ENCODE measurements at places on chromosomes 16 and 17.

DNA sequence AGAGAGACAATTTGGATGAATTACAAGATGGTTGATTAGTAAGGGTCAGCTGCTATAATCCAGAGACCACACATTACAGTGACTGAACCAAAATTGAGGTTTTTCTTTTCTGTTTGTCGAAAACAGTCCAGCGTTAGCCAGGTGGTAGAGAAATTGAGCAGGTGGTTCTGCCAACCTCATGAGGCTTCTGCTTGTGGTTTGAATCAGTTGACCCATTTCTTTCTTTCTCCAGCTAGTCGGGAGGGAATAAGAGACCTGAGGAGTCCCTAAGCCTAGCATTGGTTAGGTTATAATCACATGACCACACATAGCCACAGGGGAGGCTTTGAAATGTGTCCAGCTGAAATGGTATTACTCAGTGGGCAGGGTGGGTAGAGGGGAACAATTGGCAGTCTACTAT lies 504.6 kb downstream of the HS3ST4 start:
- DNase-seq, result no peak

GRCh38 chr16:74929636-74930035 lies 55.3 kb downstream of the WDR59 start:
- DNase-seq, result no peak

DNA sequence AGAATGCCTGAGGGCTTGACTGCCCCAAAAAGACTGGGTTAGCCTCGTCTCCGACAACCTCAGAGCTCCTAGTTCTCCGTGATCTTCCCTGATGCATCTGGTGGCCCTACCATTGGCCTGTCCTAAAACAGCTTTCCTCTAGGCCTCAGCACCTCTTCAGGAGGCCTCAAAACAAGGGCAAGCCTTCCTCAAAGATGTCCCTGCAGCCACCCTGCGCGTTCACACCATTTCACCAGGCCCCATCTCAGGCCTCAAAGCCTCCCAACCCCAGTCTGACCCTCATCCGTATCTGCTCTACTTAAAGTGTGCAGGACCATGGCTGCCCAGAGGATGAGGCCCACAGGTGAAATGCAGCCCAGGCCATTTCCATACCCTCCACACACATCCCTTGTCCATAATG lies 7.4 kb downstream of the ALOXE3 start:
- DNase-seq, result no peak

GRCh38 chr17:78529871-78530670 lies 47.1 kb downstream of the DNAH17 start:
- no peak for DNase-seq

- DNase-seq, result no peak
These were observed 584 bp downstream of the TCAP start for GRCh38 chr17:39665642-39666224.

GRCh38 chr16:69756705-69757104 lies 2.0 kb upstream of the NOB1 start:
- DNase-seq, result no peak

Measured in cerebellar nuclear complex (tissue), 1 donor.